ENCODE measurements at places on chromosomes 13 and 19.

- DNase-seq, result no peak
Measured at GRCh38 chr19:6235031-6235951, 44.5 kb downstream of the MLLT1 start.

DNA sequence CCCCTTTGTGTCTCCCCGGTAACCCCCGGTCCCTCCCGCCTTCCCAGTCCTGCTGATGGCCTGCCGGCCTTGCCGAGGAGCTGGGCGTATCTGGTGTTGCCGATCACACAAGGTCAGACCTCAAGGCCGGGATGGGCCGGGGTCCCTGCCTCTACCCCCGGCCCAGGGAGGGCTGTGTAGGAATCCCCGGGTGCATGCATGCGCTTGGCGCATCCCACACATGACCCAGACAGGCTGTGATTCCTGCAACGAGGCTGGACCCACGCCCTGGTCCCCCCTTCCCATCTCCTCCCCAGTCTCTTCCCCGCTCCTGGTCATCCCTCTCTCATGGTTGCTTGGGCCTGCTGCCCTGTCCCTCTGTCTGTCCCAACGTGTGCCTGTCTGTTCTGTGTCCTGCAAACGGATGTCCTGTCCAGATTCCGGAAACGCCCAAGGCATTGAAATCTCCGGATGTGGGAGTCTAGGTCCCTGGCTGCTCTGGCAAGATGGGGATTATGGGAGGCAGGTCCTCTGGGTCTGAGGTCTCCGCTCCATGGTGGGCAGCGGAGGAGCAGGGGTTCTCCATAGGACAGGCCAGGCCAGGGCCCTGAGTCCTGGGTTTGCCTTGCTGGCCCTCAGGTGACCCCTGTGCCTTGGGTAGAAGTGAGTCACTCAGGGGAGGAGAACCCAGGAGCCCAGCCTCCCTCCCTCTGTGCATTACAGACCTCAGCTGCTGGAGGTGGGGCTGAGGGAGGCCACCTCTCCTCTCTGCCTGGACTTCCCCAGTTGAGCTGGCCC is 1.6 kb downstream of the PKN1 start:
- DNase-seq, result no peak

DNA sequence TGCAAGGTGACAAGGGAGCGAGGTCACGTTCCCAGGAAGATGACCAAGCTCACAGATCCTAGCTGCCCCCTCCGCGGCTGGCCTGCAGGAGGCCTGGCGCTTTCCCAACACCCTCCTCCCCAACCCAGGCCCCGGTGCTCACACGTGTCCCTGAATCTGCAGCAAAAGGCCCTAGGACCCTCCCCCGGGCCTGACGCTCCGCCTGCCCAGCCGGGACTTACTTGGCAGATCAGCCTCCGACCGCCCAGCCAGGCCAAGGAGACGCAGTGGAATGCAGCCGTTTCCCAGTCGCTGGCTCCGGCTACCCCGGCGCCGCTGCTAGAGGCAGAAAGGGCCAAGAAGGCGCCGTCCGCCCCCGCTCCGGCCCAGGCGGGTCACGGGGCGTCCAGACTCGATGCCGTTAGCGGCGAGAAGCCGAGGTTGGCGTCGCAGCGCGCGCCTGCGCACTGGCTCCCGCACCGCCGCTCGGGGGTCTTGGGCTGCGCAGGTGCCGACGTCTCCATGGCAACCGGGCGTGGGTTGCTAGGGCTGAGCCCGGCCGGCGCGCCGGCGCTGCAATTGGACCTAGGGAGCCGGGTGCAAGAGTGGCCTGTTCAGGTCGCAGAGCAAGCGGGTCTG is at the start of gene PNMA8A:
PNMA8A (minus strand) TSS at position 448 of the 618 bp plus-strand sequence. CDS start 528 bp downstream, outside the sequence.
- DNase-seq, result no peak

DNA sequence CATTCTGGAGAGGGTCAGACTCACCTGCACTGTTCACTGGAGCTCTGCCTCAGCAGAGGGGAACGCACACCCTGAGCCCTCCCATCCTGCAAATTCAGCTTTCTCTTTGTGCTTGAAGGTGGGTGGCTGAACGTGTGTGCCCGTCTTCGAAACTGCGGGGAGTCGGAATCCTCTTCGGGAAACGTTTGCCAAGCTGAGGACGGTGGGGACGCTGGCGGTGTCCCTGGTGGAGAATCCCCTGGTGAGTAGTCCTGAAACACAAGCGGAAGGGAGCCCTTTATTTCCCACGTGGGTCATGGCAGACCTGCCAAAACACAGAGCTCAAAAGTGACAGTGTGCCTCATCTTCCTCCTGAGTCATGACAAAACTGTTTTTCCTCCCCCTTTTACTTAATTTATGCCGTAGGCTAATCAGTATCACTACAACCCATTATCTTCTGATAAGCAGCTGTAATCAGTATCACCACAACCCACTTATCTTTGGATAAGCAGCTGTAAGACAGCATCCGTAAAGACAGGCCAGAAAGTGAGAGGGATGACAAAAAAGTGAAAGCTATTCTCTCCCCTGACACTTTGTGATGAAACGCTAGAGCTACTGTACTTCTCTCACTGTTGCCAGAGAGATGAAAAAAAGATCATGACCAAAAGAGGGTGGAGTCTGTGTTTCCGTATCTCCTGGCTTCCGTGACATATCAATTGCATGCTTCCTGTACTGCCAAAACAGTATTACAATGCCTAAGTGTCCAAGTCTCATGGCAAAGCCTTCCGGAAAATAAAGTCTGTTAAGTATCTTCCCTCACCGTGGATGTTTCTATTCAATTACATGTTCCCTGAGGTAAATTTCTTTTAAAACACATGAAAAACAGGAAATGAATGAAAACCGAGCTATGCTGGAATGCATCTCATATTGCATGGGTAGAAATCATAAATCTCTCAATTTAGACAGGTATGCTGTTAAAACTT is 155.5 kb downstream of the TBC1D4 start:
- DNase-seq, result peak; percentile 21

DNA sequence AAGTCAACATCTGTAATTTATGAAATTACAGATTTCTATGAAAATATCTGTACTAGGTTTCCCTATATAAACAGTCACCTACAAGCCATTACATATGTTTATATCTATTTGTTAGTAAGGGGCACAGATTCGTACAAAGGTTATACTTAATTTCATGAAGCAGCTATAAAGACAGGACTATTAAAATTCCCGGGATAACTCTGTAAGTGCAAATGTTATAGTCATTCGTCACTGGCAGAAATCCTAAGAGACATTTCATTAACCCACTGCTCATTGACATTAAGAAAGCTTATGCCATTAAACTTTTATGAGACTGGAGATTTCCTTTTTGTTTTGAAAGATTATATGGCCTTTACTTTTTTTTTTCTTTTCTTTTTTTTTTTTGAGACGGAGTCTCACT is 122.9 kb downstream of the MYO16 start:
- DNase-seq, result no peak

- no peak for DNase-seq
Measured at GRCh38 chr19:49165111-49165750, 7.6 kb downstream of the TRPM4 start.

GRCh38 chr19:15640294-15640903 is at the start of gene CYP4F3:
Gene CYP4F3 (plus strand): TSS chr19:15640897. CDS start chr19:15641416, 519 bp downstream.
- no peak for DNase-seq

DNA sequence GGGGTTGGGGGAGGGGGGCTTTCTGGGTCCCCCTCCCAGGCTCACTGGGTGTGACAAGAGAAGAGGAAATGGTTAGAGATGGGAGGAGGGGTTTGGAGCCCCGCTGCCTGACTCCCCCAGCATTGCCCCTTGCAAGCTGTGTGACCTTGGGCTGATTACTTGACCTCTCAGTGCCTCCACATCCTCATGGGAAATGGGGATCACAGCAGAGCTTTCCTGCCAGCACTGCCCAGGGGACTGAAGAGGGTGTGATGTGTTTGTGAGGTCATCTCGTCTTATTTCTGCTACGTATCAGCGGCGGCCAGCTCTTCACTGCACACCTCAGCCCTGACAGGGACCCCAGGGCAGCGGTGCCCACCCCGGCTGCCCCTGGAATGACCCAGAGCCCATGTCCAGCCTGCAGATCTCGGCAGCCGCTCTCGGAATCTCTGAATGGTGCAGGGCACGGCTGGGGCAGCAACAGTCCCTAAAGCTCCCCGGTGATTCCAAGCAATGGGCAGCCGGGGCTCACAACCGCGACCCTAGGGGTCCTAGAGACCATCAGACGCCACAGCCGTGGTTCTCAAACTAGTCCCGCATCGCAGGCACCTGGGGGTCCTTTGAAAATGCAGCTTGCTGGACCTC is 8.4 kb downstream of the PNMA8B start:
- no peak for DNase-seq

DNA sequence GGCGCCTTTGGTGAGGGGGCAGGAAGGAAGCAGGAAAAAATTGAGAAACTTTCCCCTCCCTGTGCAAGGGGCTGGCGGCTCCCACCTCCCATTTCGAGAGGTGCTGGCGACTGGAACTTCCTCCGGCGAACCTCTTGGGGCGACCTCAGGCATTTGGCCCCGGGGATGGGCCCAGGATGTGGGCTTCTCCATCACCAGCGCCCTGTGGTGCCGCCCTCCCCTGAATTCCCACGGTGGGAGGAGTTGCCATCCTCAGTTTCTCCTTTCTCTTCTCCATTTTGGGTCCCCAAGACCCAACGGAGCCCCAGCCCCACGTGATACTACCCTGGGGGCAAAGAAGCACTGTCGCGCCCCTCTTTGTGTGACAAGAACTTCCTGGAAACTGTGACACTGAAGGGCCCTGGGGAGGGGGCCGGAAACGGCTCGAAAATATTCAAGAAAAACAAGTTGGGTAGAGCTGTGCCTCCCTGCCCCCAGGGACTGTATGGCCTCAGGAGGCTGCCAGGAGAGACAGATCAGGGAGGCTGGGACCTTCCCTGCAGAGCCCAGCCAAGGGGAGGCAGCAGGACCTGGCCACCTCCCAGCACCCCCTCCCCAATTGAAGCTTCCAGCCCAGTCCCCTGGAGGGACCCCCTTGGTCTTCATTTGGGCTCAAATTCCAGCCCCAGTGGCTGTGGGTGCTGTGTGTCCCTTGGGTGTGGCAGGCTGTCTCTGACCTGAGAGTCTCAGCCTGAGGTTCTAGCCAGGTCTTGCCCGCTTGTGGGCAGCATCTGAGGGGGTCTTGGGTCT is 16.2 kb upstream of the AP1M2 start:
- DNase-seq, result peak; percentile 71

- DNase-seq, result no peak
Measured at GRCh38 chr13:61954092-61954491, 538.4 kb upstream of the PCDH20 start.

DNA sequence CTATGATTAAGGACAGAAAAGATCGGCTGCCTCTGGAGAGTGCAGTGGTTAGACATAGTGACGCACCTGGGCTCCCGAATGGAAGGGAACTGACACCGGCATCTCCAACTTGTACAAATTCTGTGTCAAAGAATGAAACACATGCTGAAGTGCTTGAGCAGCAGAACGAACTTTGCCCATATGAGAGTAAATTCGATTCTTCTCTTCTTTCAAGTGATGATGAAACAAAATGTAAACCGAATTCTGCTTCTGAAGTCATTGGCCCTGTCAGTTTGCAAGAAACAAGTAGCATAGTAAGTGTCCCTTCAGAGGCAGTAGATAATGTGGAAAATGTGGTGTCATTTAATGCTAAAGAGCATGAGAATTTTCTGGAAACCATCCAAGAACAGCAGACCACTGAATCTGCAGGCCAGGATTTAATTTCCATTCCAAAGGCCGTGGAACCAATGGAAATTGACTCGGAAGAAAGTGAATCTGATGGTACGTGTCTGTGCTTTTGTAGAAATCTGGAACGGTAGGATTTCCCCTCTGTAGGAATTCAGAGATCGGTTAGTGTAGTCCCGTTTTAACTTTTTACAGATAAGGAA is 16.9 kb downstream of the ERCC5 start:
- DNase-seq, result no peak

- no peak for DNase-seq
Measured at GRCh38 chr13:44078806-44079376, 199.2 kb downstream of the LACC1 start.

DNA sequence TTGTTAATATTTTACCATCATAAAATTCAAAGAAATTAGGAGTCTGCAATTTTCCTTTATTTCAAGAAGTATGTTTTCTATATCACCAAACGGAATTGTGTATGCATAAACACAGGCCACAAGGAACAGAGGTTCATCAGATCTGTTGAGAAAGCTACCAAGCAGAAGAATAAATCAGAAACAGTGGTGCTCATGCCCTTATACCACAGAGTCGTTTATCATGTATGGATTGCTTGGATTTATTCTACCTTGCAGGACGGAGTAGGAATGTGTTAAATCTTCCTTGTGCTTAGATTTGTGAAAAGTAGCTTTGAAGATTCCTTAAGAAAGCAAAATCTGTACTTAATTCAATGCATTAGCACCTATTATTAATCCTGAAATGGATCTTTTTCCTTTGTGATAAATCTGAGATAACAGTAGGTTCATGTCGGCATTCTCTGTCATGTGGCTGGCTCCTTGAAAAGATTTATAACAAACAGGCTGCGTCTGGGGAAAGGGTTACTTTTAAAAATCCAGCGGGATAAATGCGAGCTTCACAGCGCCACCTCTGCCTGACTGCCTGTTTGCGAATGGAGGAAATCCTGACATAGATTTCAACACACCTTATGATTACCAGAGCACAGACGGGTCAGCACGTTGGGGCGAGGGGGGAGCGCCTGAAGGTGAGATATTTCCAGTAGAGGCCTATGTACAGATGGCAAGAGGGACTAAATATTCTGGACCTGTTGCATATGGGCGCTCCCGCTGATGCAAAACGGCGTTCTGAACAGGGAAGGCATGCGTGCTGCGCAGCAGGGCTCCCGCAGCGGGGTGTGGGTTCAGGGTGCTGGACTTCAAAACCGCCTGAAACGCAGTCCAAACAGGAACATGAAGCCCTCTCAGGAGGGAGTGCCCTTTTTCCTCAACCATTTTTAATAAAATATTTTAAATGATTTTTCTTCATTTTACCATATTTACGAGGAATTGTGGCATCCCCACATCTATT is 445.5 kb upstream of the SGCG start:
- no peak for DNase-seq

- no peak for DNase-seq
Measured at GRCh38 chr13:93262729-93263345, 36.2 kb downstream of the GPC6 start.

GRCh38 chr13:105537113-105537512 is 998.3 kb downstream of the EFNB2 start:
- DNase-seq, result no peak

- DNase-seq, result no peak
Measured at GRCh38 chr19:48487948-48488347, 18.8 kb downstream of the CYTH2 start.

GRCh38 chr19:18297308-18297707 is 15.9 kb upstream of the JUND start:
- no peak for DNase-seq

GRCh38 chr13:82214341-82214740 is 1667.9 kb downstream of the SLITRK1 start:
- DNase-seq, result no peak

- no peak for DNase-seq
Measured at GRCh38 chr13:96273196-96273595, 183.3 kb downstream of the HS6ST3 start.

DNA sequence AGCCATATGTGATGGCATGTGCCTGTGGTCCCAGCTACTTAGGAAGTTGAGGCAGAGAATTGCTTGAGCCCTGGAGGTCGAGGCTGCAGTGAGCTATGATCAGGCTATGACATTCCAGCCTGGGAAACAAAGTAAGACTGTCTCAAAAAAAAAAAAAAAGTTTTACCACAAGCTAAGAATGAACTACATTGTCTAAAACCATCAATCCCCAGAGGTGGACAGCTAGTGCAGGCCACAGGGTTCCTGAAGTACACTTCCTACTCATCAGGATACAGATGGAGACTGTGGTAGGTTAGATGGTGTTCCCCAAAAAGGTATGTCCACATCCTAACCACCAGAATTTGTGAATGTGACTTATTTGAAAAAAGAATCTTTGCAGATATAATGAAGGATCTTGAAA is 63.5 kb upstream of the DOCK9 start:
- DNase-seq, result no peak
